Stimulated activated CD4-positive, alpha-beta T cell treated with anti-CD3 and anti-CD28 coated beads, TNF-alpha, amount 100 ng/mL, for 24 hours (primary cell): ENCODE measurements at places on chromosomes 7 and 10.

DNA sequence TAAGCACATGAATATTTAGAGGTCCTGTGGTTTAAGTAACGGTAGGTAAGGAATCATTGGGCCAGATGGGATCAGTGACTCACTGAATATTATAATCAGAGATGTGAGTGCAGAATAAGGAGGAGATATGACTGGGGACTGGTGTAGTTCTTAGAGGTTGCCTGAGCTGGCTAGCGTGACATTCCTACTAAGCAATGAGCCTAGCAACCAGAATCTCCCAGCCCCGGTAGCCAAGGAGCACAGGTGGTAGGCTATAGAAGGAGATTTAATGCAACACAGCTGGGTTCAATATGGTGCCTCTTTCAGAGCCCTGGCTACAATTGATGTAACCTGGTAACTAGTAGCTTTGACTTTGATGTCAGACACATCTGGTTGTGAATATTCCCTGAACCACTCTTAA, 641.6 kb downstream of the AUTS2 start:
- DNase-seq, result no peak

DNA sequence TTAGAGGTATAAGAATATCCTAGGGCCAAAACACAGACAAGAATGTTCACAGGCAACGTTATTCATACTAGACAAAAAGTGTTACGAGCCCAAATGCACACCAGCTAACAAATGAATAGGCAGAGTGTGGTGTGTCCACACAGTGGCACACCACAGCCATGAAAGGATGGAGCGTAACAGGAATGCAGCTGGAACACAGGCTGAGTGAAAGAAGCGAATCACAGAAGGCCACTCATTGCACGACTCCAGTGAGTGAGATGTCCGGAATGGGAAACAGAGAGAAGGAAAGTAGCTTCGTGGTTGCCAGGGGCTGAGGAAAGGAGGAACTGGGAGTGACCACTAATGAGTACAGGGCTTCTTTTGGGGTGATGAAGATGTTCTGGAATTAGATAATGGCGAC, 198.8 kb downstream of the TNS3 start:
- DNase-seq, result no peak

GRCh38 chr7:25600262-25600920, 372.1 kb upstream of the NPVF start:
- DNase-seq, result no peak

GRCh38 chr10:73915206-73915851, 4.4 kb downstream of the PLAU start:
- DNase-seq, result no peak

DNA sequence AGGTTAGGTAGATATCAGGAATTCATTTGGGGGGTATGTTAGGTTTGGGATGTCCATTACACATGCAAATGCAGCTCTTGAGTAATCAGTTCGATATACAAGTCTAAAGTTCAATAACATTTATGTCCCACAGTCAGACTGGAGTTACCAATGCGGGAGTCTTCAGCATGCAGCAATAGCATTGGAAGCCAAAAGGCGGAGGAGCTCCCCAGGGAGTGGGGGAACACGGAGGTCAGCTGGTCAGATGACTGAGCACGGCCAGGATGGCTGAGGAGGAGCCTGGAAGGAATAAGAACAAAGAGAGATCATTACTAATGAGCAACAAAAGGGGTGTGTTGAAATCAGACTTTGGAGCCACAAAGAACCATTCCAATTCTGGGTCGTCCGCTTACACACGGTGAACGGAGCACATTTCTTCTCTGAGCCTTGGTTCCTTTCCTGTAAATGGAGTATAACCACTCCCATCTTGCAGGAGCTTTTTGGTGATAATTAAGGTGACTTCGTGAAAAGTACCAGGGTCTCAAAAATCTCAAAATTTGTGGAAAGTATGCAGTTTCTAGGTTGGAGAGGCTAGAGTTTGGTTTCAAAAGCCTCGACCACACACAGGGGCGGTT, 478 bp upstream of the ZNF22 start:
- DNase-seq, result no peak

GRCh38 chr7:98284335-98285036, 3.0 kb downstream of the BRI3 start:
- no peak for DNase-seq

- no peak for DNase-seq
These were observed 86.6 kb downstream of the COL28A1 start for GRCh38 chr7:7449055-7449454.

GRCh38 chr10:103793429-103793828, 61.9 kb downstream of the SH3PXD2A start:
- no peak for DNase-seq

DNA sequence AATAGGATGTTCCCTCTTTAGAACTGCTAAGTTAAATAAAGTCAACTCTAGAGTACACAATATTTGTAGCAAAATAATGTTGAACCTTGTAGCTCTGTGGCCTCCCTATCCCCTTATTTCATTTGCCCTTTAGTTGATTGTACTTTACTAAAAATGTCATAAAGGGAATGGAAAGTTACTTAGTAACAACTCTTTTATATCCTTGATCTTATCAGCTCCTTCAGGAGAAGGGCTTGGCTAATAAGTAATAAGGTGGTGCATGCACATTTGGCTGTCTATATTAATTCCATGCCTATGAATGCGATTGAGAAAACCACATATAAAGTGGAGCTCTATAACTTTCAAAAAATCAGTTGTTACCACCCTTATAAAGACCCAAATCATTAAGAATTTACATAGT, 41.5 kb upstream of the GATA3 start:
- no peak for DNase-seq

- peak; percentile 12 for DNase-seq
These were observed 55.1 kb downstream of the CYCS start for GRCh38 chr7:25069900-25070443.

DNA sequence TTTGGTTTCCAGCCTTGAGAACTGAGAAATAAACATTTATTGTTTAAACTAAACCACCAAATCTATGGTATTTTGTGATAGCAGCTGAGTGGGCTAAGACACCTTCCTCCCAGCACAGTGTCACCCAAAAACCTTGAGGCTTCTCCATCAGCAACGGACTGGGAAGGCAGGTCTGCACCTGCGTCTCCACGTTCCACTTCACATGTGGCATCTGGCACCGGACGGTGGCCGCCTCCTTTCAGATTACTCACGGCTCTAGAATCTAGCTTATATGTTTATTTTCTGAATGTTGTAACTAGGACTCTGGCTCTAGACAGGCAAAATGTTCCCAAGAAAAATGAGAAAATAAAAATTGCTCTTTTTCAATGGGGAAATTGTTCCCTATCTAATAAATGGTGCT, 201.0 kb downstream of the ADARB2 start:
- DNase-seq, result no peak

DNA sequence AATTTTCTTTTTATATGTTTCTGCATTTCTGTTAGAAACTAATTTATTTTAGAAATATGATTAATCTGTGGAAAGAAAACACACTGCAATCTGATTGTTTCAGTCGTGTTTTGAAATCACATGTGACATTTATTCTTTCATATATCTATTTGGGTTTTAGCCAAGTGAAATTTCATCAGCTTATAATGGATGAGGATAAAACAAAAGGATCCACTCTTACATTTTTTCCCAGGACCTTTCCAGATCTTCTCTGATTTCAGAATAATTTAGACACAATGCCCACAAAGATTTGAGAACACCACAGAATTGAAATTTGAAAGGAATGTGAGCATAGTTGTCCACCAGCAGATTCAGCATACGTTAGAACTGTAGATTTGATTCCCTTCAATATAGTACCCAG, 29.1 kb downstream of the CBLL1 start:
- no peak for DNase-seq

- DNase-seq, result no peak
These were observed 270.3 kb upstream of the AOAH start for GRCh38 chr7:36994456-36995112.

- no peak for DNase-seq
These were observed 190.6 kb upstream of the AKR1E2 start for GRCh38 chr10:4635388-4635787.

- DNase-seq, result no peak
These were observed 38.3 kb upstream of the KLHL7 start for GRCh38 chr7:23067271-23067670.
